ENCODE measurements at places on chromosomes 7 and 10.

GRCh38 chr7:137670222-137671064 lies 176.3 kb downstream of the DGKI start:
- no peaks in the 10 kb centered on the region for H3K27me3 ChIP-seq
- H3K27ac ChIP-seq, result no peak overlapping the region
- no peaks in the 10 kb centered on the region for H3K36me3 ChIP-seq
- H3K4me1 ChIP-seq, result no peaks in the 10 kb centered on the region

- no peak for DNase-seq
- no peak overlapping the region for H3K4me3 ChIP-seq
- H3K4me1 ChIP-seq, result peaks cover 4% of the 10 kb centered on the region
- no peak overlapping the region for H3K27ac ChIP-seq
- no peaks in the 10 kb centered on the region for H3K36me3 ChIP-seq
- H3K27me3 ChIP-seq, result no peaks in the 10 kb centered on the region
Observed at GRCh38 chr7:47180516-47180826, 401.4 kb downstream of the TNS3 start.

DNA sequence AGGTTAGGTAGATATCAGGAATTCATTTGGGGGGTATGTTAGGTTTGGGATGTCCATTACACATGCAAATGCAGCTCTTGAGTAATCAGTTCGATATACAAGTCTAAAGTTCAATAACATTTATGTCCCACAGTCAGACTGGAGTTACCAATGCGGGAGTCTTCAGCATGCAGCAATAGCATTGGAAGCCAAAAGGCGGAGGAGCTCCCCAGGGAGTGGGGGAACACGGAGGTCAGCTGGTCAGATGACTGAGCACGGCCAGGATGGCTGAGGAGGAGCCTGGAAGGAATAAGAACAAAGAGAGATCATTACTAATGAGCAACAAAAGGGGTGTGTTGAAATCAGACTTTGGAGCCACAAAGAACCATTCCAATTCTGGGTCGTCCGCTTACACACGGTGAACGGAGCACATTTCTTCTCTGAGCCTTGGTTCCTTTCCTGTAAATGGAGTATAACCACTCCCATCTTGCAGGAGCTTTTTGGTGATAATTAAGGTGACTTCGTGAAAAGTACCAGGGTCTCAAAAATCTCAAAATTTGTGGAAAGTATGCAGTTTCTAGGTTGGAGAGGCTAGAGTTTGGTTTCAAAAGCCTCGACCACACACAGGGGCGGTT lies 478 bp upstream of the ZNF22 start:
- H3K27me3 ChIP-seq, result no peaks in the 10 kb centered on the region
- peaks cover 8% of the 10 kb centered on the region for H3K4me1 ChIP-seq
- H3K4me3 ChIP-seq, result peak overlapping the region; percentile 64
- H3K36me3 ChIP-seq, result peaks cover 17% of the 10 kb centered on the region

- H3K4me3 ChIP-seq, result no peak overlapping the region
- H3K4me1 ChIP-seq, result no peaks in the 10 kb centered on the region
- H3K27me3 ChIP-seq, result no peaks in the 10 kb centered on the region
- no peak overlapping the region for H3K27ac ChIP-seq
- DNase-seq, result no peak
Observed at GRCh38 chr7:121525155-121525819, 129.2 kb upstream of the FAM3C start.

- no peak overlapping the region for H3K27ac ChIP-seq
- H3K4me1 ChIP-seq, result peaks cover 3% of the 10 kb centered on the region
- no peaks in the 10 kb centered on the region for H3K27me3 ChIP-seq
- H3K36me3 ChIP-seq, result peaks cover 23% of the 10 kb centered on the region
- no peak overlapping the region for H3K4me3 ChIP-seq
Observed at GRCh38 chr10:93406364-93407145, 75.6 kb downstream of the MYOF start.

DNA sequence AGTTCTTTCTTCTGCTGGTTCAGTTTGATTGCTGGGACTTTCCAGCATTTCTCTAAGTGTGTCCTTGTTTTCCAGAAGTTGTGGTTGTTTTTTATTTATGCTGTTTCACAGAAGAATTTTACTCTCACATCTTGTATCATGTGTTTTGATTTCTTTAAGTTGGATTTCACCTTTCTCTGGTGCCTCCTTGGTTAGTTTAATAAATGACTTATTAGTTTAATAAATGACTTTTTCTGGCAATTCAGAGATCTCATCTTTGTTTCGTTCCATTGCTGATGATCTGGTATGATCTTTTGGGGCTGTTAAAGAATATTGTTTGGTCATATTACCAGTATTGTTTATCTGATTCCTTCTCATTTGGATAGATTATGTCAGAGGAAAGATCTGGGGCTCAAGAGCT lies 59.8 kb upstream of the CYP2C9 start:
- H3K4me3 ChIP-seq, result no peak overlapping the region
- no peaks in the 10 kb centered on the region for H3K27me3 ChIP-seq
- no peak overlapping the region for H3K27ac ChIP-seq
- no peaks in the 10 kb centered on the region for H3K36me3 ChIP-seq
- no peaks in the 10 kb centered on the region for H3K4me1 ChIP-seq

GRCh38 chr10:73964743-73965142 lies 33.2 kb upstream of the VCL start:
- H3K36me3 ChIP-seq, result no peaks in the 10 kb centered on the region
- H3K4me3 ChIP-seq, result no peak overlapping the region
- no peaks in the 10 kb centered on the region for H3K27me3 ChIP-seq
- peaks cover 25% of the 10 kb centered on the region for H3K4me1 ChIP-seq
- no peak overlapping the region for H3K27ac ChIP-seq

DNA sequence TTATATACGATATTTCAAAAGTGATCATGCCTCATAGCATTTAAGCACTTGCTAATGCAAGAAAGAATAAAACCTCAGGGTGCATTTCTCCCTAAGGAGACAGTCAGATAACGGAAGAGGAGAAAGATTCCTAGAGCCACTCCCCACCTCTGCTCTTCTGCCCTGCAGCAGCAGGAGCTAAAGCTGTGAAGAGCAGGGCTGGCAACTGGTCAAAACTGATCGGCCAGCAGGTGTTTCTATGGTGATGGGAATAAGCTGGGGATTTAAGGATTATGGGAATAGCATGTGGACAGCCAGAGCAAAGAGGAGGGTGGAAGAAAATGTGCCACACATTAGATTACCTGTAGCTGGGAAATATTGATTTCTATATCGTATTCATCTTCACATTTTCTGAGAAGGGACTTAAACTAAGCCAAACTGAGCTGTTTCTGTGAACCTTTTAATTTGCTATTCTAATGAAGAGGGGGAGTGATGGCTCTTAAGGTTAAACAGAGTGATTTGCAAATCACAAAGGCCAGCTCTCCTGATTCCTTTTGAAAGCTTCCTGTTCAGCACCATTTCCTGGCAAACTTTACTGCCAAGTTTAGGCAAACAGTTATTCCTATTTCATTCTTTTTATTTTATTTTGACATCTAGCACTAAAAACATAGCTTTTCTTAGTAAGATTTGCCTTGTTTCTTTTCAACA lies 268.9 kb upstream of the PFKP start:
- no peak overlapping the region for H3K4me3 ChIP-seq
- DNase-seq, result no peak
- H3K27me3 ChIP-seq, result no peaks in the 10 kb centered on the region
- H3K27ac ChIP-seq, result no peak overlapping the region
- no peaks in the 10 kb centered on the region for H3K4me1 ChIP-seq

- H3K27ac ChIP-seq, result no peak overlapping the region
- H3K27me3 ChIP-seq, result no peaks in the 10 kb centered on the region
- H3K4me3 ChIP-seq, result no peak overlapping the region
- no peaks in the 10 kb centered on the region for H3K36me3 ChIP-seq
Observed at GRCh38 chr7:31284106-31284505, 56.4 kb downstream of the NEUROD6 start.

DNA sequence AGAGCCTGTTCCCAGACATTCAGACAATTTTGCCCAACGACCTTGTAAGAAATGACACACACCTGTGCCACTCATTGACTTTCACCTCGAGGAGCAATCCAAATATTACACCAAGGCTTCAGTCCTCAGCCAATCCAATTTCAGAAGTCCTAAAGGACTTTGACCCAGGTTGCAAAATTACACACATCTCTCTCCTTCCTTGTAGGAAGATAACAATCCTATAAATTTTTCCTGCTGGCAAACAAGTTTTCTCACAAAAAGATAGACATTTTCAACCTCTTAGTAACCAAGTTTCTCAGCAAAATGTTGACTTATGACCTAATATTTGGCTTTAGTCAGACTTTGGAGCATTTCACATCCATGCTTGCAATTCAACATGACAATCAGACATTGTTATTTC lies 745.0 kb downstream of the GRID1 start:
- no peak for DNase-seq
- no peaks in the 10 kb centered on the region for H3K4me1 ChIP-seq
- no peaks in the 10 kb centered on the region for H3K36me3 ChIP-seq

- no peak for DNase-seq
- no peaks in the 10 kb centered on the region for H3K36me3 ChIP-seq
- peaks cover 13% of the 10 kb centered on the region for H3K4me1 ChIP-seq
- peaks cover 31% of the 10 kb centered on the region for H3K27me3 ChIP-seq
Observed at GRCh38 chr10:12400266-12400931, 51.1 kb downstream of the CAMK1D start.

- DNase-seq, result no peak
- no peak overlapping the region for H3K4me3 ChIP-seq
- H3K27ac ChIP-seq, result no peak overlapping the region
- peaks cover 84% of the 10 kb centered on the region for H3K36me3 ChIP-seq
Observed at GRCh38 chr10:100927266-100927665, 14.5 kb downstream of the SLF2 start.

- H3K27me3 ChIP-seq, result no peaks in the 10 kb centered on the region
- no peaks in the 10 kb centered on the region for H3K36me3 ChIP-seq
- H3K4me1 ChIP-seq, result no peaks in the 10 kb centered on the region
- DNase-seq, result no peak
- H3K4me3 ChIP-seq, result no peak overlapping the region
Observed at GRCh38 chr7:41744161-41744560, 41.3 kb upstream of the INHBA start.

- no peak overlapping the region for H3K4me3 ChIP-seq
- no peak overlapping the region for H3K27ac ChIP-seq
- H3K27me3 ChIP-seq, result no peaks in the 10 kb centered on the region
- DNase-seq, result peak; percentile 42
- no peaks in the 10 kb centered on the region for H3K4me1 ChIP-seq
Observed at GRCh38 chr10:11424456-11425295, 186.8 kb downstream of the USP6NL start.
